ENCODE measurements at places on chromosomes 6 and 20. TPM values are rescaled to one million over a fixed set of nuclear protein-coding genes. Genes with fewer than 3 reads are reported as not detected.

GRCh38 chr6:46491201-46491627 lies at the start of gene RCAN2:
Gene RCAN2 (minus strand): TSS chr6:46491449.
- H3K27me3 ChIP-seq: no peaks in the 10 kb centered on the region
- H3K4me3 ChIP-seq: peak within 1 kb of the TSS; percentile 31
- H3K4me1 ChIP-seq: no peaks in the 10 kb centered on the region

DNA sequence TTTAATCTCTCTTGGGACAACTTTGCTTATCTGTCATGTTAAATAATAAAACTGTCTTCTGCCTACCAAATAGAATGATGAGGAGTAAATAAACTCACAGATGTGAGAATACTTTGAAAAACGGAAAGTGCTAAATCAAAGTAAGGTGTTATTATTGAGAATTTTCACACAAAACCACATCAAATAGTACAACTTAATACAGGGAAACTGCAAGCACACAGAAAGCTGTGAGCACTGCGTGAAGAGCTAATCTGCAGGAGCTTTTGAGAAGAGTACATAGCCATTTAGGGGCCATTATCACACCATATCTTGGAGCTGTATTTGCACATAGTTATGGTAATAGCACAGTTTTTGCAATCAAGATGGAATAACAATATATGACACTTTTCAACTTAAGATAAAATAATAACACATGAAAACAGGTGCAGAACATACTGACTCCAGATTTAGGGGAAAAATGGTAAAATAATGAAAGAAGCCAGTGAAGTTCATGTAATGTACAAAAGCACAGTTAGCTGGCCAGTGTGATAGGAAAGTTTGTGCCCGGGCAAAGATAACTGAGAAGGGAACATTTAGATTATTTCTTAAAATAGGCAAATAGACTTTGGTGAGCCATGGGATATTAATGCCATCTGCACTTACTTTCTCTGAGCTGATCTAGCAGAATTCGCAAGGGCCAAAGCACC lies 398.5 kb upstream of the PLCB4 start:
- H3K27ac ChIP-seq: no peak overlapping the region
- DNase-seq: no peak
- no peaks in the 10 kb centered on the region for H3K4me1 ChIP-seq
- H3K4me3 ChIP-seq: no peak overlapping the region
- no peaks in the 10 kb centered on the region for H3K36me3 ChIP-seq

DNA sequence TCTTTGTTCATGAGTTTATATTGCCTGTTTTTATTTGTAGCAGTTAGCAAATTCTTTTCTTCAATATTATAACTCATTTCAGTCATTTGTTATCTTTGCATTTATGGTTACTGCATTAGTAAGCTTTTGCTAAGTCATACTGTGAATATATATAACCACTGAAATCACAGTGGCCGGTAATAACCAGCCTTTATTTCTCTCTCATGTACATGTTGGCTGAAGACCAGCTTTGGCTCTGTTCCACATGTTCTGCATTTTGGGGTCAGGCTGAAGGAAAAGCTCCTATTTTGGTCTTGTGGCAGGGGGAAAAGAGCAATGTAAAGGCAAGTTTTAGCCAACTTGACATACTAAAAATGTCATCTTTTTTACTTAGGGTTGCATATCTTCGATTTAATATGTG lies 276.3 kb downstream of the BCKDHB start:
- no peak overlapping the region for H3K27ac ChIP-seq
- no peaks in the 10 kb centered on the region for H3K36me3 ChIP-seq
- no peaks in the 10 kb centered on the region for H3K27me3 ChIP-seq

- no peaks in the 10 kb centered on the region for H3K36me3 ChIP-seq
- H3K27ac ChIP-seq: no peak overlapping the region
Observed at GRCh38 chr6:9126878-9127560, 691.7 kb upstream of the SLC35B3 start.

Gene MAS1
- total RNA-seq: not detected

Gene PRR18
- not detected for total RNA-seq

Gene LINC00237
- not detected for total RNA-seq
